Colonic mucosa (tissue), 4 donors: ENCODE measurements at places on chromosomes 1 and 21. TPM values are rescaled to one million over a fixed set of nuclear protein-coding genes. Genes with fewer than 3 reads are reported as not detected.
A peak's percentile ranks its signal among the peaks of the same experiment; 100 is the strongest.

DNA sequence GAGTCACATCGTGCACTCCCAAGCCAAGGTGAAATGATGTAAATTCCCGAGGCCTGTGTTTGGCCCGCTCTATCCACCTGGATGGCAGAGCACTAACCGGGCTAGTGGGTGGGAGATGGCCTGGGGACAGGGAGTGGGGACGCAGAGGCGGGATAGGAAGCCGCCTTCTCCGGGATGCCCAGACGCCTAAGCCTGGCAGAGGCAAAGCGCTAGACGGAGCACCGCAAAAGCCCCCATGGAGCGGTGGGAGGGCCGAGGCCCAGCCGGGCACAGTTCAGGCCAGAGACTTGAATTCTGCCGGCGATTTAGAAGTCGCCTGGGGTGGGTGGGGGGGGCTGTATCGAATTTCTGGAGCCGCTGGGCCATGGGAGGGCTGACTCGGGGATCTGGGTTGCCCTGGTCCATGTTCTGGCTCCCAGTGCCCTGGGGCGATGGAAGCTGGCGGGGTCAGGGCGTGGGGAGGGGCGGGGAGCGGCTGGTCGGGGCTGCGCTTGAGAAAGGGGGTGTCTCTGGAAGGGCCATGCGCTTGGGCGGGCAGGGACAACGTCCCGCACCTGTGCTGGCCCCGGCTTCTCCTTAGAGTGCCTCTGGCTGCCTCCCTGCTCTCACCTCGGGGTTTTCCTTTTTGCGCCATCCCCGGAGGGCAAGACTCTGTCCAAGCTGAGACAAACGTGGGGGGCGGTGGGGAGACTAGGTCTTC is 28.0 kb downstream of the KIAA2013 start:
- H3K4me1 ChIP-seq: no peaks in the 10 kb centered on the region
- H3K4me3 ChIP-seq: no peak overlapping the region
- peaks cover 17% of the 10 kb centered on the region for H3K27me3 ChIP-seq
- H3K36me3 ChIP-seq: no peaks in the 10 kb centered on the region

DNA sequence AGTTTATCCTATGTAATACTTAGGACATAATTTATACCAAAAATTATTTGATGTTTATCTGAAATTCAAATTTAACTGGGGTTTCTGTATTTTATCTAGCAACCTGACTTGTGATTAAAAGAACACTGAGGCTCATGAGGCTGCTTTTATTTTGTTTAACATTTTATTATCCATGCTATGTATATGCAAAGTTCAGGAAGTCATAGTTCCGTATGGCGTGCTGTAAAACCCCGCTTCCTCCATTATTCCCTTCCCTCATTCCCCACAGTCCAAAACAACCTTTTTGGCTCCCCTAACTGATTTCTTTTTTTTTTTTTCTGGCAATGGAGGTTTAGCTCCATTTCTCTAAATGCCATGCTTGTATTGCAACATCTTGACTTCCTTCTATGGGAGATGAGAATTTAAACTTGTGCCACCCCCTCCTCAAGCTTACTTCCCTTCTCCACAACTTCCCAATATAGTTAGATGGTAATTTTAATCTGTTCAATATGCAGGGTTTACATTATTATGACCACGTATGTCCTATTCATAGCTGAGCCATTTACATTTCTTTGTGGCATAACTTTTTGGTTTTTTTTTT is 138.0 kb upstream of the DNAH14 start:
- DNase-seq: no peak
- no peaks in the 10 kb centered on the region for H3K36me3 ChIP-seq
- no peak overlapping the region for H3K27ac ChIP-seq
- no peaks in the 10 kb centered on the region for H3K27me3 ChIP-seq
- H3K4me3 ChIP-seq: no peak overlapping the region
- no peaks in the 10 kb centered on the region for H3K4me1 ChIP-seq

GRCh38 chr1:17564458-17565393 is 25.2 kb downstream of the ARHGEF10L start:
- H3K36me3 ChIP-seq: no peaks in the 10 kb centered on the region
- H3K27ac ChIP-seq: peak overlapping the region; percentile 22
- peaks cover 38% of the 10 kb centered on the region for H3K4me1 ChIP-seq
- no peaks in the 10 kb centered on the region for H3K27me3 ChIP-seq
- H3K4me3 ChIP-seq: no peak overlapping the region

DNA sequence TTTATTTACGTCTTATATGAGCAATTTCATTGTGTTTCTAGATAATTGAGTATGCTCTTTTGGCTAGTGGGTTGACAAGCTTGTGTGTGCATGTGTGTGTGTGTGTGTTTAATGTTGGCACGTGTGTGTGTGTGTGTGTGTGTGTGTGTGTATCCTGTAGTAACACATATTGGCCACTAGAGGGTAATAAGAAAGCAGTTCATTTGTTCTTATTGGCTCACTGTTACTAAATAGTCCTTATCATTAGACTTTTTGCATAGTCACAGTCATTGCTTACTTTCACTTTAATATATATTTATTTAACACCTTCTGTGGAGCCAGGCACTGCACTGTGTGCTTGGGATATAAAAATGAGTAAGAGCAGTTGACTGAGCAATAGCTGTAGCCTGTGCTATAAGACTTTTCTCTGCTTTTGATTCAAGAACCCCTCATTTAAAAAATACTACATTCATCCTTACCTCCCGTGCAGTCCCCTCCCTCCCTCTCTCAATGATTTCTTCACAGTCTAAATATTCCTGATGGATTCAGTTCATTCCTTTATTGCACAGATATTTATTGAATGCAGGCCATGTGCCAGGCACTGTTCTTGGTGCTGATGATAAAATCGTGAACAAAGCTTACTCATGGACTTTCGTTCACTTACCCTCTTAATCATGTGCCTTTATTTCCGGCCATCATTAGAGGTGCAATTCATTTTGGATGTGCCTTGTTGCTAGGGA is 96.7 kb downstream of the DYRK1A start:
- H3K27me3 ChIP-seq: no peaks in the 10 kb centered on the region
- no peaks in the 10 kb centered on the region for H3K36me3 ChIP-seq
- H3K27ac ChIP-seq: no peak overlapping the region
- DNase-seq: no peak
- no peaks in the 10 kb centered on the region for H3K4me1 ChIP-seq

GRCh38 chr1:247487057-247487456 is 29.2 kb upstream of the OR2B11 start:
- no peaks in the 10 kb centered on the region for H3K36me3 ChIP-seq
- DNase-seq: peak; percentile 24
- no peak overlapping the region for H3K4me3 ChIP-seq
- H3K27ac ChIP-seq: no peak overlapping the region
- H3K4me1 ChIP-seq: no peaks in the 10 kb centered on the region

GRCh38 chr1:33943978-33944377 is 80.1 kb downstream of the HMGB4 start:
- no peaks in the 10 kb centered on the region for H3K36me3 ChIP-seq
- H3K4me3 ChIP-seq: no peak overlapping the region
- no peaks in the 10 kb centered on the region for H3K4me1 ChIP-seq
- H3K27ac ChIP-seq: no peak overlapping the region

Gene PRKAB2
- 11.3 TPM for total RNA-seq

DNA sequence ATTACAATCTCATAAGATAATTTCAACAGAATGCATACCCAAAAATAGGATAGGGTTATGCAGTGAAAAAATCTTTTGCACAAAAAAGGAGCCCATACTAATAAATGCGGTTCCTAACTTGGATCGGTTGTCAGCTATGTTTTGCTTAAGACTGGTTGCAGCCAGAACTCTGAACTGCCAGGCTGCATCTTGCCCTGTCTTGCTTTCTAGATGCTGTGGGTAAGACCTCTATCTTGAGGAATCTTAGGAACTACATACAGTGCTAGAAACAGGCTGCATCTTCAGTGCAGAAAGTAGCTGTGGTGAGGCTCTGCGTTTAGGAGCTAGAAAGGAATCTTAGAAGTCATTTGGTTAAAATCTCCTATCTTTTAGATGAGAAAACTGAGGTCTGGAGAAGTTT is 45.6 kb upstream of the PLA2G4A start:
- no peaks in the 10 kb centered on the region for H3K4me1 ChIP-seq
- no peak for DNase-seq
- H3K27ac ChIP-seq: no peak overlapping the region
- H3K27me3 ChIP-seq: no peaks in the 10 kb centered on the region
- H3K36me3 ChIP-seq: no peaks in the 10 kb centered on the region

GRCh38 chr1:42832641-42833240 is 13.7 kb upstream of the ZNF691 start:
- no peaks in the 10 kb centered on the region for H3K4me1 ChIP-seq
- no peaks in the 10 kb centered on the region for H3K36me3 ChIP-seq
- no peak for DNase-seq
- H3K27me3 ChIP-seq: no peaks in the 10 kb centered on the region
- H3K27ac ChIP-seq: no peak overlapping the region

- H3K27me3 ChIP-seq: no peaks in the 10 kb centered on the region
- peak; percentile 61 for DNase-seq
- no peaks in the 10 kb centered on the region for H3K36me3 ChIP-seq
- peaks cover 71% of the 10 kb centered on the region for H3K4me1 ChIP-seq
Measured at GRCh38 chr1:42937836-42938644, 20.6 kb downstream of the SLC2A1 start.

DNA sequence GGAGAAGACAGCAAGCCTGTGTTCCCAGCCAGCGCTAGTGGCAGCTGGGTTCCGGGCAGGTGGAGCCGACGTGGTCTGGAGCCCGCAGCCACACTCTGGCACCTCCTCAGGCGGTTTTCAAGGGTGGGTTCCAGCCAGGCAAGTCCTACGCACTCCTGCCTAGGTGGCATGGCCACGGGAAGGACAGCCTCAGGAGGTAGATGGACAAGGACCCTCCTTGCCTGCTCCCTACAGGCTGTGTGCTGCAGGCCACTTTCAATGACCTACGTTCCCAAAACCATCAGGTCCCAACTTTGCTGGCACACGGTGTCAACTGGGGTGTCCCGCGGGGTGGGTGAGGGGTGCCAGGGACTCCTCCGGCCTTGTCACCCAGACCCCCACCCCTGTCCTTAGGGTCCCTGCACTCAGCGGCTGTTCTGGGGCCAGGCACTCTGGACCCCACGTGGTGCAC is 6.7 kb upstream of the PTGER3 start:
- H3K36me3 ChIP-seq: no peaks in the 10 kb centered on the region
- H3K27ac ChIP-seq: no peak overlapping the region
- no peak overlapping the region for H3K4me3 ChIP-seq
- H3K4me1 ChIP-seq: no peaks in the 10 kb centered on the region

GRCh38 chr1:109634292-109634691 is 14.7 kb downstream of the AMPD2 start:
- H3K27ac ChIP-seq: no peak overlapping the region
- no peaks in the 10 kb centered on the region for H3K36me3 ChIP-seq
- no peak for DNase-seq
- peaks cover 11% of the 10 kb centered on the region for H3K4me1 ChIP-seq

- H3K27ac ChIP-seq: no peak overlapping the region
- H3K4me1 ChIP-seq: no peaks in the 10 kb centered on the region
- H3K36me3 ChIP-seq: no peaks in the 10 kb centered on the region
- H3K4me3 ChIP-seq: no peak overlapping the region
- no peaks in the 10 kb centered on the region for H3K27me3 ChIP-seq
Measured at GRCh38 chr21:33691945-33692603, 49.8 kb downstream of the ITSN1 start.

- DNase-seq: no peak
- no peaks in the 10 kb centered on the region for H3K4me1 ChIP-seq
- H3K4me3 ChIP-seq: no peak overlapping the region
- H3K36me3 ChIP-seq: no peaks in the 10 kb centered on the region
- H3K27ac ChIP-seq: no peak overlapping the region
- H3K27me3 ChIP-seq: no peaks in the 10 kb centered on the region
Measured at GRCh38 chr1:175353066-175353465, 160.5 kb upstream of the KIAA0040 start.

- no peaks in the 10 kb centered on the region for H3K36me3 ChIP-seq
- no peaks in the 10 kb centered on the region for H3K4me1 ChIP-seq
- H3K4me3 ChIP-seq: no peak overlapping the region
Measured at GRCh38 chr1:242426271-242426905, 98.1 kb downstream of the PLD5 start.

Gene E2F2
- total RNA-seq: 8.2 TPM

DNA sequence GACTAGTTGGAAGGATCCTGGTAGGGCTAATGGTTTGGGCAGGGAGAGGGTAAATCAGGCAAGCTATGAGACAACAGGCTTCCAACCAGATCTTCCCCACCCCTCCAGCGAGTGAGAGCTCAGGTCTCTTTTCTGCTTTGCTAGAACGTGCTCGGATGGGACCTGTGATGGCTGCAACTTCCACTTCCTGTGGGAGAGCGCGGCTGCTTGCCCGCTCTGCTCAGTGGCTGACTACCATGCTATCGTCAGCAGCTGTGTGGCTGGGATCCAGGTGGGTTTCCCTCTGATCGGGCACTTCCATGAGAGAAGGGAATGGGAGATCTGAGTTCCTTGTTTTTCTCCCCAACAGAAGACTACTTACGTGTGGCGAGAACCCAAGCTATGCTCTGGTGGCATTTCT is 14.0 kb upstream of the SARS1 start:
- H3K4me3 ChIP-seq: no peak overlapping the region
- H3K4me1 ChIP-seq: no peaks in the 10 kb centered on the region
- no peak overlapping the region for H3K27ac ChIP-seq

- H3K27ac ChIP-seq: no peak overlapping the region
- H3K4me1 ChIP-seq: no peaks in the 10 kb centered on the region
- H3K36me3 ChIP-seq: no peaks in the 10 kb centered on the region
Measured at GRCh38 chr1:7302126-7302525, 469.0 kb upstream of the VAMP3 start.

- no peak overlapping the region for H3K4me3 ChIP-seq
- H3K27ac ChIP-seq: no peak overlapping the region
- H3K27me3 ChIP-seq: no peaks in the 10 kb centered on the region
- DNase-seq: no peak
- no peaks in the 10 kb centered on the region for H3K4me1 ChIP-seq
Measured at GRCh38 chr1:31725777-31726535, 22.1 kb upstream of the COL16A1 start.

- no peak for DNase-seq
- H3K36me3 ChIP-seq: no peaks in the 10 kb centered on the region
- no peak overlapping the region for H3K27ac ChIP-seq
- H3K4me3 ChIP-seq: no peak overlapping the region
- no peaks in the 10 kb centered on the region for H3K27me3 ChIP-seq
Measured at GRCh38 chr1:184242507-184242943, 144.3 kb upstream of the C1orf21 start.

DNA sequence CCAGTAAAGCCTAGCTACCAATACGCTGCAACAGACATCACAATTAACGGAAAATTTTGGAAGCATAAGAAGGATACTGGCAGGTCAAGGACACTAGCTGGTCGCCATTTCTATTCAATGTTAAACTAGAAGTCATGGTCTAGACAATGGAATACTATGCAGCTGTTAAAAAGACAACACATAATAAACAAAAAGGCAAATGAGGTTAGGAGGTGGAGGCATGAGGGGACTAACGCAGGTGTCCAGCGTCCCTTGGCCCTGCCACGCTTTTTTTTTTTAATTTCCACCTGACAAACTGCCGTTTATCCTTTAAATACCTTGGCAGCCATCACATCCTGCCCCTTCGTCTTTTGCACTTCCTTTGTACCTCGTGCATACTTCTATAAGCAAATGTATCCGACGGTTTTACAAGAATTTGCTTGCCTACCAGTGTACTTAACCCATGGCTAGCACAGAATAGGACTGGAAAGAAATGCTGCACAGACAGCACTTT is 698 bp upstream of the SLC22A15 start:
- peak overlapping the region; percentile 27 for H3K27ac ChIP-seq
- H3K4me3 ChIP-seq: peak overlapping the region; percentile 60
- no peaks in the 10 kb centered on the region for H3K36me3 ChIP-seq

- DNase-seq: no peak
- no peak overlapping the region for H3K4me3 ChIP-seq
- no peak overlapping the region for H3K27ac ChIP-seq
Measured at GRCh38 chr21:44756423-44757185, 45.0 kb downstream of the UBE2G2 start.

- H3K27me3 ChIP-seq: no peaks in the 10 kb centered on the region
- H3K27ac ChIP-seq: no peak overlapping the region
- no peaks in the 10 kb centered on the region for H3K4me1 ChIP-seq
- no peak overlapping the region for H3K4me3 ChIP-seq
Measured at GRCh38 chr1:67401443-67401842, 28.8 kb downstream of the SERBP1 start.

Gene RHBG
- total RNA-seq: 0.12 TPM
